Pons (tissue), 1 donor: ENCODE measurements at places on chromosomes 16 and 17.

DNA sequence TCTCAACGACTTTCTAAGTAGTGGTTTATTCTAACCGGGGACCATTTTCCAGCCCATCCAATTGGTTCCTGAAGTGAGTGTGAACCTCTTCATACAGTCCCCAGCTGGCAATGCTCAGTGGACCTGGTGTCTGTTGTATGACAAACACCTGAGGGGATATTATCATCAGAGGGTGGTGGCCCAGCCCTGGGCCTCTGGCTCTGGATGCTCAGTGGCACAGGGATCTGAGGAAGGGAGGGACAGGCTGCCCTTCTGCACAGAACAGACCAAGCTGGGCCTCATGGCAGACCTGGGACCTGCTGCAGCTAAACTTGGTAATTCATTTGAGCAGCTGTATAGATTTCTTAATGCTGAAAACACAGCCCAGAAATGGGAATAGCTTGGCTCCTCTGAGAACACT is 72.6 kb downstream of the IRX5 start:
- no peak for DNase-seq

GRCh38 chr16:86604436-86605193 is 26.3 kb downstream of the FOXL1 start:
- no peak for DNase-seq

DNA sequence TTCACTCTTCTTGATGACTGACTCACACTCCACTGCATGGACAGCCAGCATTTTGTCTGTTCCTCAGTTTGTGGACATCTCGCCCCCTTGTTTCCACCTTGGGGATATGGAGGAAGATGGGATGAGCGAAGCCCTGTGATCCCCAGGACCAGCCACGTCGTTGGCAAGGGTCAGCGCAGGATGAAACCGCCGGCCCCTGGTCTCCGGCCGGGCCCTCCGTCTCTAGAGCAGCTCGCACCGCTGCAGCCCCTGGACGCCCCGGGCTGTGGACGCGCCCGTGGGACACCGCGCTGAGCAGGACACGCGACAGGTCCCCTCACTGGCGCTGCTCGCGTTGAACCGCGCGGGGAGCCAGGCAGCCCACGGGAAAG is 604 bp upstream of the ZC3H18 start:
- no peak for DNase-seq

- no peak for DNase-seq
Observed at GRCh38 chr17:46078675-46079074, 79.6 kb downstream of the STH start.

GRCh38 chr17:4720787-4721186 is 10.4 kb downstream of the ARRB2 start:
- no peak for DNase-seq

GRCh38 chr17:8479431-8479947 is 43.8 kb downstream of the NDEL1 start:
- DNase-seq, result peak; percentile 92

GRCh38 chr17:37220607-37220953 is 155.2 kb upstream of the C17orf78 start:
- DNase-seq, result peak; percentile 53

DNA sequence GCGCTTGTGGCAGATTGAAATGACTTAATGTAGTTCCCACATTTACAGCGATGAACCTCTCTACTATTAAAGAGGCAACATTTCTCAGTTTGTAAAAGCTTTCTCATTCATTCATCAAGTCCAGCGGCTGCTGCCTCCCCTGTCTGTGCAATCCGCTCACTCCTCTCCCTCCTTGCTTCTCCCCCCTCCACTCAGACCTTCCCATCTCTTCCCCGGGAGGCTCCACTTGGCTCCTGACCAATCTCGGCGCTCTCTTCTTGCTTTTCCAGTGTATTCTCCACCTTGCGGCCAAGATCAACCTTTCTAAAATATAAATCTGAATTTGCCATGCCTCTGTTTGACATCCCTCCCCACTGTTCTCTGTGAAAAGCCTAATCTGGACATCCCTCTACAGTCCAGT is 117.5 kb downstream of the ASIC2 start:
- DNase-seq, result no peak

DNA sequence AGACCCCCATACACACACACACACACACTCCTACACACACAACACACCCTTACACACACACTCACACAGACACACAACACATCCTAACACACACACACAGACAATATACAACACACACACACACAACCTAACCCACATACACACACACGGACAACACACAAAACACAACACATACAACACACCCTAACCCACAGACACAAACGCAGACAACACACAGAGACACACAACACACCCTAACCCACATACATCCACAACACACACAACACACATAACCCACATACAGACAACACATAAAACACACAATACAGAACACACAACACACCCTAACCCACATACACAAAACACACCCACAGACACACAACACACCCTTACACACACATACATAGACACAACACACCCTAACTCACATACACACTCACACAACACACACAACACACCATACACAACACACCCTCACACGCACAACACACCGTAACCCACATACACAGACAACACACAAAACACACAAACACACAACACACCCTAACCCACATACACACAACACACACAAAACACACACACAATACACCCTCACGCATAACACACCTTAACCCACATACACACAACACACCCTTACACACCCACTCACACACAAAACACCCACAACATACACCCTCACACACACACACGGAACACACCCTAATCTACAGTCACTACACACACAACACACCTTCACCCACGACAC is 4.4 kb downstream of the ASGR1 start:
- DNase-seq, result no peak

DNA sequence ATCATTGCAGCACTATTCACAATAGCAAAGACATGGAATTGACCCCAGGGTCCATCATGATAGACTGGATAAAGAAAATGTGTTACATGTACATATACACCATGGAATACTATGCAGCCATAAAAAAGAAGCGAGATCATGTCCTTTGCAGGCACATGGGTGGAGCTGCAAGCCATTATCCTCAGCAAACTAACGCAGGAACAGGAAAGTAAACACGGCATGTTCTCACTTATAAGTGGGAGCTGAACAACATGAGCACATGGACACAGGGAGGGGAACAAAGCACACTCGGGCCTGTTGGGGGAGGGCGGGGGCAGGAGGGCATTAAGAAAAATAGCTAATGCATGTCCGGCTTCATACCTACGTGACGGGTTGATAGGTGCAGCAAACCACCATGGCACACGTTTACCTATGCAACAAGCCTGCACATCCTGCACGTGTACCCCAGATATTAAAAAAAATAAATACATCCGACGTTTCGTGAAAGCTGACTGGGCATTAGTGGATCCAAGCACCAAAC is 28.9 kb downstream of the ZNF778 start:
- DNase-seq, result no peak

GRCh38 chr17:17906418-17907215 is 65.6 kb downstream of the TOM1L2 start:
- peak; percentile 32 for DNase-seq

- no peak for DNase-seq
Observed at GRCh38 chr17:71986886-71987285, 133.9 kb upstream of the SOX9 start.

DNA sequence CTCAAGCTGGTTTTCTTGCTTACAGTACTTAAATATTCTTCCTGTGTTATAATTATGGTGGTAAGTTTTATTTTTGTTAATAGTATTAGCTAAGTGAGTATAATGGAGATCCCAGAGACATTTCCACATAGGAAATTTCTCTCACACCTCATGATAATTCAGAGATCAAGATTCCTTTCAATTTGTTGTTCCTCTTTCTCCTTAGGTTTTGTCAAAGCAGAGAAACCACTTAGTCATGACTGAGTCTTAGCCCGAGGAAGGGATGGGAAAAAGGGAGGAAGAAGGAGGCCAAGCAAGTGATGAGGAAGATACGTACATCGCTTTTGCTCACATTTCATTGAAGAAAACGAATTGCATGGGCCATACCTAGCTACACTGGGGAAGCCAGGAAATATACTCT is 18.4 kb downstream of the ESRP2 start:
- no peak for DNase-seq

- no peak for DNase-seq
Observed at GRCh38 chr17:42675965-42676423, 800 bp downstream of the PLEKHH3 start.

DNA sequence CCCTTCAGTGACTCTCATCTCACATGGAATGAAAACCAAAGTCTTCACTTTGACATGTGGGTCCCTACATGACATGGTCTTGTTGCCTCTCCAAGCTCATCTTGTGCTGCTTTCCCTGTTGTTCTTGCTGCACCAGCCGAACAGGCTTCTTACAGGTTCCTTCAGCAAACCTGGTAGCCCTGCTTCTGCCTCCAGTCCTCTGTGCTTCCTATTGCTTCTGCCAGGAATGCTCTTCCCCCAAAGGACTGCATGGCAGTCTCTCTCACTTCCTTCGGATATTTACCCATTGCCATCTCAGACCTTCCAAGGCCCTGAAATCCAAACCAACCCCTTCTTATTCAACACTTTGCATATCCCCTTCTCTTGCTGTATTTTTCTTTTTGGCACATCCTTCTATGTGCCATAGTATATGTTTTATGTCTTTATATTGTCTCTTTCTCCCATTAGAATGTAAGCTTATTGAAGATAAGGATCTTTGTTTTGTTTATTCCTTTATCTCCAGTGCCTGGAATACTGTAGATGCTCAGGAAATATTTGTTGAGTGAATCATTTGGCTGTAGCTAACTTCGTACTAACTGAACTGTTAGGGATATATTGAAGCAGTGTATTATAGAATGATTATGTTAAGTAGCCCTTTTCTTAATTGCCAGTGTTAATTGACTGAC is 57.9 kb upstream of the SLC12A3 start:
- no peak for DNase-seq

- DNase-seq, result no peak
Observed at GRCh38 chr17:509316-509715, 156.7 kb upstream of the RPH3AL start.

DNA sequence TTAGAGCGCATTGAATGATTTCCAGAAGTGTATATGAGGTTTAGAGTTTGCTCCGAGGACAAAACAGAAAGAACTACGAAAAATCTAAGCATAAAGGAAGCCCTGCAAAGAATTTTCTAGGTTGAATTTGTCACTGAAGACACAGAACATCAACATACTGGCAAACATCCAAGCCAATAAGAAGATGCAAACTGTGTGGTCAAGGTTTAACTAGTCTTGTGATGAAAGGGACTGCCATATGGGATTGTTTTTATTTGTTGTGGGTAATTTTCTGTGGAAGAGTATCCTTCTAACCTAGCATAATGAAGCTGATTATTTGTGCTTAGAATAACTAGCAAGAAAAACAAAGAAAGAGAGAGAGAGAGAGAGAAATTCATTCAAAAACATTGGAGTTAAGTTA is 492.0 kb upstream of the ERCC4 start:
- no peak for DNase-seq

- no peak for DNase-seq
Observed at GRCh38 chr16:57299009-57299718, 14.7 kb upstream of the PLLP start.

- no peak for DNase-seq
Observed at GRCh38 chr17:56826611-56827414, 6.9 kb downstream of the C17orf67 start.

DNA sequence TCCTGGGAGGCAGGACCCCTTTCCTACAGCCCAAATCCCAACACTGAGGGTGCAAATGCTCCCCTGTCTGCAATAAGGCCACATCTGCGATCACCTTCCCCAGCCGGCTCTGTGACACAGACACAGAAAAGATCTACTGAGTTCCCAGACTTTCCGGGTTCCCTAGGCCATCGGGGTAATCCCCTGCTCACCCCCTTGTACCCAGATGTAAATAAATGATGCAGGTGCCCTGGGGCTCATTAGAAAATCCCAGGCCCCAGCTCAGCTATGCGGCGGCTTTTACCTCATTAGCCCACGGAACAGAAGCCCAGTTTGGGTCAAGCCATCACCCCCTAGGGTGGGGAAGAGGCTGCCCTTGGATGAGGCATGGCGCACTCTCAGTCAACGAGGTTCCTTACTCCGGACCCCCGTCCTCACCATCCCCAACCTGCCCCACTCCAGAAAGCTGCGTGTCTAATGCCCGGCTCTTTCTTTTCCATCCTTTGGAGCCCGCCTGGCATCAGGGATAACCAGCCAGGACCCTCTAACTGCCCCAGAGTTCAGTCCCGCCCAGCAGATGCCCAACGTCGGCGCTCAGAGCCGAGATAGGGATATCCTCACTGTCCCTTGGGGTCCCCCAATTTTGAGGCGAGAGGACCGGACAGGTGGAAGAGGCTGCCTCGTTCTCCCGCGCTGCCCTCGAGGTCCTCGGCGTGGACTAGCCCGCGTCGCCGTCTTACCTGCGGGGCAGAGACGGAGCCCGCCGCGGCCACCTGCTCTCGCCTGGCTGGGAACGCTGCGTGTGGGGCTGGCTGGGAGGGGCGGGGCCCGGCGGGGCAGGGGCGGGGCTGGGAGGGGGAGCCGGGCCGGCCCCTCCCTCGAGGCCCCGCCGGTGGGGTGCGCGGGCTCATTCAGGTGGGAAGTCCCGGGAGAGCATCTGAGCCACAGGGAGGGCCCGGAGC is at the start of gene ZNF385C:
ZNF385C (minus strand) TSS at position 783 of the 941 bp plus-strand sequence. CDS start 35,417 bp downstream, outside the sequence.
- DNase-seq, result no peak

GRCh38 chr16:74748616-74749026 is 26.0 kb downstream of the FA2H start:
- DNase-seq, result peak; percentile 86

DNA sequence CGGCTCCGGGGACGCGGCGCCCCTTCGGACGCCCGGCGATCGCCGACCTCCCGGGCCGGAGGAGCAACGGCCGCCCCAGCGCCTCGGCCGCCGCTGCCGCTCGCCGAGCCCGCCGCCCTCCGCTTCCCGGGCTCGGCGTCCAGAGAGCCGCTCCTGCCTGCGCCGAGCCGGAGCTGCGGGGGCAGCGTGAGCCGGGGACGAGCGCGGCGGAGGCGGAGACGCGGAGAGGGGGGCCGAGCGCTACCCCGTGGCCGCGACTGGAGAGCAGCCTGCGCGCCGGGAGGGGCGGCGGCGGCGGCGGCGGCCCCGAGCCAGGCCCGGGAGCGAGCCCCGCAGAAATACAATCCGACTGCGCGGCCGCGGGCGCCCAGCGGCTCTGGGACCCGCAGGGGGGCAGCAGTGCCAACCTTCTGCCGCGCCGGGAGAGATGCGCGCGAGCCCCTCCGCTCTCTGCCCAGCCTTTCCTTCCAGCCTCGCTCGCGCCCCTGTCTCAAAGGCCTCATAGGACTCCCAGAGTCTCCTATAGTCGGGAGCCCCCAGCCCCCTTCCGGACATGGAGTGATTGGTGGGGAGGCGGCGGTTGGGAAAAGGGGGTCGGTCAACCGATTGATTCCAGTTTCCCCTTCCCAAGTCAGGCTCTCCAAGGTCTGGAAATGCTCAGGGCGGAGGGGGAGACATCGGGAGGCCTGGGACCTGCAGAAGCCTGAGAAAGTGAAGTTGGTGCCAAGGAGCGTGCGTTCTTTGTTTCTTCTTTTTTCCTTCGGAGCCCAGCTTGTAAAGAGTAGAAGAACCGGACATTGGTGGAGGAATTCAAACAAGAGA is 1.0 kb upstream of the SDK2 start:
- DNase-seq, result peak; percentile 26

- no peak for DNase-seq
Observed at GRCh38 chr17:46994993-46995392, 15.9 kb upstream of the RPRML start.
